ENCODE measurements at places on chromosomes 1 and 21.

GRCh38 chr1:25699500-25700143 is 83.0 kb downstream of the MAN1C1 start:
- ATAC-seq: no peak

DNA sequence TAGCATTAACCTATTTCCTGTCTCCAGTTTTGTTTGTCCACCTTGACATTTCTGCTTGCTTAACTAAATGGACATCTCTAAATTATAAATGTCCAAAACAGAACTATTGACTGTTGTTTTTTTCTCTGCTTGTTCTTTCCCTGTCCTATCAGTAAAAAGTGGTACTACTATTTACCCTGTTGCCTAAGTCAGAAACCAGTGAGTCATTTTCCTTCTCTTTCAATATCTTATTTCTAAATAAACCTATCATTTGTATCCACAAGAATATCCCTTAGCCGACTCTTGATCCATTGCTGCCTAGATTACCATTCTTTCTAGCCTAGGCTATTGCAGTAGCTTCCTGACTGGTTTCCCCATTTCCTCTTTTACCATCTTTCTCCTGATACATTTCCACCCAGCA is 22.5 kb downstream of the MIER1 start:
- ATAC-seq: no peak

DNA sequence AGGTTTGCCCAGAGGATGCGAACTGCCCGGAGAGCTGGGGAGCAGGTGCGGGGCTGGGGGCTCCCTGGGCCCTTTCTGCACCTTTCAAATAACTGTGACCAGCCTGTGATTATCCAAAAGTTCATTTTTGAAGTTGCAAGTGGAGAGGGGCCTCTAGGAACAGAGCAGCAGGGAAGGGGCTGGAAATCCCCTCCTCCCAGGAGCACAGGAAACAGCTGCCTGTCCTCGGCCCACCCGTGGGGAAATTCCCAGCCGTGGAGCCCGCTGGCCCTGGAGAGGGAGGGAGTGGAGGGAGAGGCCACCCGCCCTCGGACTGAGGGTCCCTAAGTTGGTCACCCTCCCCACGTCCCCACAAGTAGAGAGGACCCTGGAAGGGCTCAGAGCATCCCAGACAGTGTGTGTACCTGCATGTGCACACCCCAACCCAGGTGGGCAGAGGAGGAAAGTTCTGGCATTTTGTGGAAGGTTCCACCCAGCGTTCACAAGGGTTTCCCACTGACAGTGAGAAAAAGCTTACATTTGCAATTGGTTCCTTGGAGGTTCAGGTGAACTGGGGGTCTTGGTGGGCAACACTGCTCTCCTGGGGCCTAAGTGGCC is 1.2 kb upstream of the TNFRSF4 start:
- no peak for ATAC-seq

- ATAC-seq: no peak
Observed at GRCh38 chr1:66000033-66000637, 207.4 kb downstream of the PDE4B start.

DNA sequence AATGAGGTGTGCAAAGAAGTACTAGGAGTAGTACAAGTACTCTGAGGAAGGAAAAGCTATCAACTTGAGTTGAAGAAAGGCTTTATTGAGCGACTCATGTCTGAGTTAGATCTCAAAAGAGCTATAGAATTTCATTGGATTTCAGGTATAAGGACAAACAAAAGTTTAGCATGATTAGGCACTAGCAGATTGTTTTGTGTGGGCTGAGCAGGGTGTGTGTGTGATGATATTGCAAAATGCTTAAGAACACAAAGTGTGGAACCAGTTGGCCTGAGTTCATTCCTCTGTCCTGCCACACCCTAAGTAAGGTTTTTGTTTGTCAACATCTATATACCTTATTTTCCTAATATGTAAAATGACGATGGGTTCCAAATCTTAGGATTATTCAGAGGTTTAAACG is 158.9 kb downstream of the KCNK2 start:
- no peak for ATAC-seq

DNA sequence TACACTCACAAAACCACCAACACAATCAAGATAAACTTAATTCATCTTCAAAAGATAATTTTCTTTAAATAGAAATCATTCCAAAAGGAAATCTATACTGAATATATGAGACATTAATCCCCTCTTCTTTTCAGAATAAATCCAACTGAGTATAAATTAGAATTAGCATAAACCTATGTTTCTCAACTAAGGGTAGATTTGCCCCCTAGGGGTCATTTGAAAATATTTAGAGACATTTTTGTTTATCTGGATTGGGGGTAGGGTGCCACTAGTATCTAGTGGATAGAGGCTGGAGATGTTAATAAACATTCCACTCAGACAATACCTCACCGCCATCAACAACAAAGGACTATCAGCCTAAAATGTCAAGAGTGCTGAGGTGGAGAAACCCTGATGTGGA is 6.5 kb upstream of the TNFSF4 start:
- no peak for ATAC-seq

DNA sequence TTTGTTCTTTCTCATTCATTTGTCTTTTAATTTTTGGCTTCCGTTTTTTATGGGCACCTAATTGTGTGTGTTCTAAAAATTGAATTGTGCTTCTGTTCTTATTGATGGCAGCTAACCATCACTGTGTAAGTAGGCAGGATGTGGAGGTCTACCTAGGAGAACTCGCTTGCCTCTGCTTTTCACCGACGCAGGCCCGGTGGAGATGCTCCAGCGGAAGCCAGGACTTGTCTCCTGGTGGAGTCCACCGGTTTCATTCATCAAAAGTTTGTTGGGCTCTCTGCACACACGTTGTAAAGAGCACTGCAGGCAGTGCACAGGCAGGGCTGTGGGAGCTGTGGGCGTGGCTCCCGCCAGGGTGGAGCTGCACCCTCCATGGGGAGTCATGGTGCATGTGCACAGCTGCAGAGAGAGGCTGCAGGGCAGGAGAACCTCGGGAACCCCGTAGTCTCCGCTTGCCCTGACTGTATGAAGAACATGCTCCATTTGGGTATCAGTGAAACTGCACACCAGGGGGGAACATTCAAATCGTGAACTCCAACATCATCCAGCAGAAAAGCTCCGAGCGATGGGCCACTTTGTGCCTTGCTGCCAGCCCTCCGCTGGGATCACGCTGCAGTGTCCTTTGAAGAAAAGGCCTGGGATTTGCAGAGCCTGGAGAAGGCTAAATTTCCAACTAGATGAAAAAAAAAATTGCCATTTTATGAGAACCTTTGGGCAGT is 6.0 kb upstream of the C1orf174 start:
- no peak for ATAC-seq

Measured in gastroesophageal sphincter (tissue), 4 donors.